Esophagus squamous epithelium (tissue), 5 donors: ENCODE measurements at places on chromosomes 4 and X. TPM values are rescaled to one million over a fixed set of nuclear protein-coding genes. Genes with fewer than 3 reads are reported as not detected.

UGT8 gene
- total RNA-seq, result 2.1 TPM

WAS gene
- total RNA-seq, result 2.6 TPM

PABPC5 gene
- total RNA-seq, result not detected

SSX1 gene
- not detected for total RNA-seq

ARMCX4 gene
- 4.4 TPM for total RNA-seq

GRCh38 chrX:10582945-10583344, 37.4 kb downstream of the MID1 start:
- no peaks in the 10 kb centered on the region for H3K36me3 ChIP-seq
- no peaks in the 10 kb centered on the region for H3K27me3 ChIP-seq
- H3K27ac ChIP-seq, result no peak overlapping the region
- DNase-seq, result no peak
- H3K4me3 ChIP-seq, result no peak overlapping the region

DNA sequence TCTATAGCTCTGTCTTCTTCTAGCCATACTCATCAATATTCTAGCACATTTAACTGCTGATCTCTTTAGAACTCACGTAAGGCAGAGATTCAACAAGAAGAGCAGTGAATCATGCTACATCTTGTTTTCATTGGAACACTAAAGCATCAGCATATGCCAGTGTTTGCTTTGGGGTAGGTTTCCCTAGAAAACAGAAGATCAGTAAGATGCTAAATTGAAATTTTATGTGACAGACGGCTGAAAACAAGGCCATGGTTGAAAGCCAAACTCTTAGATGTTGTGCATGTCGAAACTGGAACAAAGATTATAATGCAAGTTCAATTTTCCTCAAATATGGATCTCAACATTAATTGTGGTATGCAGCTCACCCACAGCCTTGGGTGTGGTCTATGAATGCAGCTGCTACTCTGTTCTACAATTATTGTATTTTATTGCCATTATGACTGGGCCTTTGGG, 107.6 kb downstream of the PDLIM5 start:
- H3K36me3 ChIP-seq, result no peaks in the 10 kb centered on the region
- H3K27ac ChIP-seq, result peak overlapping the region; percentile 22
- no peaks in the 10 kb centered on the region for H3K27me3 ChIP-seq
- no peak for DNase-seq
- no peak overlapping the region for H3K4me3 ChIP-seq

DNA sequence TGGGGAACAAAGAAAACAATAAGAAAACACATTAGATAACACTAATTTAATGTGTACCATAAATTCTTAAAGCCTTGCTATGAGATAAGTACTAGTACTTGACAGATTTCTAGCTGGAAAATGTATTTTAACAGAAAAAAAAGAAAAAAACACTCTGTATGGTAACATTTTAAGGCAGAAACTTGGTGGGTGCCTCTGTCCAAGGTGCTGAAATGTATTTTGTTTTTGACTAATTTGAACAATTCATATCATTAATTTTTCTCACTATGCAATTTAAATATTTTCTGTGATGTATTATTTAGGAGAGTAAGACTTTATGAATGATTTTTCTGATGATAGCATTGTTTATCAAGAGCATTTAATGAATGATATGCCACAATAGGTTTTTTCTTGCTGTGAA, 107.5 kb downstream of the GABRG1 start:
- no peak for DNase-seq
- H3K36me3 ChIP-seq, result no peaks in the 10 kb centered on the region
- no peaks in the 10 kb centered on the region for H3K4me1 ChIP-seq
- no peaks in the 10 kb centered on the region for H3K27me3 ChIP-seq
- H3K4me3 ChIP-seq, result no peak overlapping the region

DNA sequence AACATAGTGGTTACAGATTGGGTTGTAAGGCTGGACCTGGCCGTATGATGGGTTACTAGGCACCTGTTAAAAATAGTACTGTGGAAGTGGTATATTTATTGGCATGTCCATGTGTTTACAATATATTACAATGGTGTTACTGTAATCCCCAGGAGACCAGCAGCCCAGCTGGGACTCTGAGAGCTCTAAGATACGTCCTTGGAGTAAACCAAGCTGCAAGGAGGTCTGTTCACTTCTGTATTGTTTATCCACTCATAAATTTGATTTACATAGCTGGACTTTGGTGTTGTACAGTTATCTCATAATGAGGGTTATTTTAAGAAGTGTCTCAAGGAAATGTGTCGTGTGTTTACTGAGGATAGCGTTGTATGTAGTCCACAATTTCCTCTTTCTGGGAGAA, 93.8 kb downstream of the TBL1X start:
- H3K27me3 ChIP-seq, result no peaks in the 10 kb centered on the region
- no peaks in the 10 kb centered on the region for H3K4me1 ChIP-seq
- no peak for DNase-seq
- H3K4me3 ChIP-seq, result no peak overlapping the region
- H3K36me3 ChIP-seq, result no peaks in the 10 kb centered on the region

- no peak overlapping the region for H3K27ac ChIP-seq
- H3K4me1 ChIP-seq, result no peaks in the 10 kb centered on the region
- DNase-seq, result no peak
- no peak overlapping the region for H3K4me3 ChIP-seq
These were observed 12.7 kb upstream of the RHOXF2B start for GRCh38 chrX:120090208-120090607.

DNA sequence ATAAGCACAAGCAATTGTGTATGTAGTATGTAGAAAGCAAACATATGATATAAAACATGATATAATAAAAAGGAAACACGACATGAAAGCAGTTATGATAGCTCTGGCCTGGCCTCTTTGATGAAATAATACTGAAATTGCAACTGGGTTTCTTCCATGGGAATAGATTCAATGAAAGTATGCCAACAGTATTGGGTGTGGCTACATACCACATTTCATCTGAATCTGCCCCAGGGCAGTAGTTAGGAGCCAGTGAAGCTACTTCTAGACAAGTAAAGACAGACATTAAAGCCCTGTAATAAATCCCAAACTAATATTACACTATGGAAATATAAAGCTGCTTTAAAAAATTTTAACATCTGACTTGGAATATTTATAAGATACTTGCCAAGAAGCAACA, 207.3 kb downstream of the FBXW7 start:
- peaks cover 82% of the 10 kb centered on the region for H3K36me3 ChIP-seq
- no peaks in the 10 kb centered on the region for H3K4me1 ChIP-seq
- H3K27ac ChIP-seq, result no peak overlapping the region
- no peak for DNase-seq
- no peak overlapping the region for H3K4me3 ChIP-seq

- no peaks in the 10 kb centered on the region for H3K4me1 ChIP-seq
- H3K36me3 ChIP-seq, result no peaks in the 10 kb centered on the region
- H3K27ac ChIP-seq, result no peak overlapping the region
- no peak overlapping the region for H3K4me3 ChIP-seq
These were observed 15.0 kb downstream of the TRPC5 start for GRCh38 chrX:112067601-112068000.

GRCh38 chr4:121869841-121870822, at the start of gene BBS7:
Gene BBS7, minus strand, starts transcription at chr4:121870474. Its CDS starts 161 bp downstream, at chr4:121870313.
- H3K4me1 ChIP-seq, result peaks cover 7% of the 10 kb centered on the region
- no peaks in the 10 kb centered on the region for H3K36me3 ChIP-seq
- H3K4me3 ChIP-seq, result peak within 1 kb of the TSS; percentile 77
- no peaks in the 10 kb centered on the region for H3K27me3 ChIP-seq

DNA sequence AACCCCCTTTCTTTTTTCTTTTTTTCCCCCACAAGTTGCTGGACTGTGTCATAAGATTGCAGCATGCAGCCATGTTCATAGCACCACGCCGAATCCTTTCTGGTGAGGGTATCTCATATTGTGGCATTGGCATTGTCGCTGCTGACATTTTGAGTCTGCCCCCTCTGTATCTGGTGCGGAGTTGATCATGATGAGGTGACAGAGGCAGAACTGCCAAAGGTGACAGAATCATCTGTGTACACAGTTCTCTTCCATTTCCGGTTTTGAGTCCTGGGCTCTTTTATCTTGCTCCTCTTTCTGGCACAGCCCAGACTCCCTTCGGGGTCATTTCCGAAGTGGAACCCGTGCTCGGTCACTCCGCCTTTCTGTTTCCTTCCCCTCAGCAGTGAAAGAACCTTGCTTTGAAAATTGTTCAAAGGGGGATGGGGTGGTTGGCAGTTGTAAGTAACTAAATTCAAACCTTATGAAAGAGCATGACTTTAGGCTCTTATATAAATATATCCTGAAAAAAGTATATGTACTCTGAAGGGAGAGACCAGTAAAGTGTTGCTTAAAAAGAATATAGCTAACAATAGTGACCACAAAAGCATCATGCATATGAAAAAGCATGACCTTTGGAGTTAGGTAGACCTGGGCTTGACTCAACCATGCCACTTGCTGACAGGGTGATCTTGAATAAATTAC, 55.0 kb upstream of the BMP2K start:
- no peak overlapping the region for H3K4me3 ChIP-seq
- no peaks in the 10 kb centered on the region for H3K27me3 ChIP-seq
- H3K27ac ChIP-seq, result no peak overlapping the region
- no peak for DNase-seq

GRCh38 chrX:16765594-16765993, 20.7 kb upstream of the TXLNG start:
- no peak overlapping the region for H3K27ac ChIP-seq
- no peaks in the 10 kb centered on the region for H3K27me3 ChIP-seq
- no peak overlapping the region for H3K4me3 ChIP-seq

DNA sequence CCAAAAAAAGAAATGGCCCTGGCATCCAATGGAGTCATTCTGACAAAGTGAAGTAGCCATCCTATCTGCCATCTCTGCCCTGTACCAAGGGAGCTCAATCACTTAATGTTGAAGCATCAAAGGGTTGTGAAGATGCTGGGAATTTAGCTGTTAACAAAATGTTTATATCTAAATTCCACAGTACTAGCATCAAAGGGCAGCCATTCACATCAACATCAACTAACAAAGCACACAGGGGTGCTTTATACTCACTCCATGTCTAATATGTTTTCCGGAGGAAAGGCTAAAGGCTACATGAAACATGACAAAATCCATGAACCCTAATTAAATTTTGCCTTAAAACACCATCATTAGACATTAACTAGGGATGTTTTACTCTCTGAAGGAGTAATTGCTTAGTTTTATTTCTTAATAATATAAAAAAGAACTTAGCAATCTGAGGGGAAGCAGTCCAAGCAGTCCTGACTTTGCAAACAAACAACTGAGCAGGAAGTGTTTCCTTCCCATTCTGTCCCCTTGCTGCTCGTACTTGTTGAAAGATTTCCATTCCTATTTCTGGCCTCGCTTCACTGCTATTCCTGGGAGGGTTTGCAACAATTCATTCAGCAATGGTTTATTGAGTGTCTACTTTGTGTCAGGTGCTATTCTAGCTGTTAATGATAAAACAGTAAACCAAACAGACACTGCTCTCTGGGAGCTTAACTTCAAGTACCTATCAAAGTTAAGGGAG, 208.6 kb upstream of the SLC7A11 start:
- H3K4me1 ChIP-seq, result no peaks in the 10 kb centered on the region
- H3K27ac ChIP-seq, result no peak overlapping the region
- no peak overlapping the region for H3K4me3 ChIP-seq
- DNase-seq, result no peak
- no peaks in the 10 kb centered on the region for H3K27me3 ChIP-seq

GRCh38 chr4:139142980-139143379, 34.0 kb downstream of the ELF2 start:
- no peaks in the 10 kb centered on the region for H3K27me3 ChIP-seq
- no peak overlapping the region for H3K27ac ChIP-seq
- no peaks in the 10 kb centered on the region for H3K36me3 ChIP-seq
- H3K4me3 ChIP-seq, result no peak overlapping the region

DNA sequence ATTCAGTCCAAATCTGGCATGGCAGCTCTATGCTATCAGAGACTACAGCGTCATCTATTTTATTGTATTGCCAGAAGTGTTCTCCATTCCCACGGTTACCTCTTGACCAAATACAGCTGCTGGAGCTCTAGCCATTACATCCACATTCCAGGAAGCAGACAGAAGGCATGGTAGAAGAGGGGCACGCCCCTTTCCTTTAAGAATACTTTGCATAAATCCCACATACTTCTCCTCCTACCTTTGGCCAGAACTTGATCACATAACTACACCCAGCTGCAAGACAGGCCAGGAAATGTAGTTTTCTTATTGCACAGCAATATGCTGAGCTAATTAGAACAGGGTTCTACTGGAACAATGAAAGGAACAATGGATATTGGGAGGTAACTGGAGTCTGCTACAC, 14.9 kb downstream of the SLC9A7 start:
- no peaks in the 10 kb centered on the region for H3K27me3 ChIP-seq
- no peaks in the 10 kb centered on the region for H3K4me1 ChIP-seq
- H3K27ac ChIP-seq, result no peak overlapping the region
- no peak for DNase-seq

DNA sequence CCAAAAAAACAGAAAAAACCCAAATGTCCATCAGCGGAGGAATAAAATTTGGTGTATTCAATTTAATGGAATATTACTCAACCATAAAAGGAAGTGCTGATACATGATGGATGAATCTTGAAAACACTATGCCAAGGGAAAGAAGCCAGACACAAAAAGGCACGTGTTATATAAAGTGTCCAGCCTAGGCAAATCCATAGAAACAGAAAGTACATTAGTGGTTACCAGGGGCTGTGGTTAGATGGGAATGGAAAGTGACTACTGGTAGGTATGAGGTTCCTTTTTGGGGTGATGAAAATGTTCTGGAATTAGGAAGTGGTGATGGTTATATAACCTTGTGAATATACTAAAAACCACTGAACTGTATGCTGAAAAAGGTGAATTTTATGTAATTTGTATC, 3.5 kb upstream of the CDKL2 start:
- H3K4me3 ChIP-seq, result no peak overlapping the region
- H3K27ac ChIP-seq, result no peak overlapping the region
- H3K36me3 ChIP-seq, result no peaks in the 10 kb centered on the region
